Fibroblast of skin of back (primary cell): ENCODE measurements at places on chromosomes 7 and 10.
A peak's percentile ranks its signal among the peaks of the same experiment; 100 is the strongest.

GRCh38 chr10:57657164-57657765 is 610.4 kb downstream of the IPMK start:
- peak; percentile 36 for DNase-seq

GRCh38 chr7:101744588-101744987 is 72.8 kb upstream of the CUX1 start:
- DNase-seq, result no peak

DNA sequence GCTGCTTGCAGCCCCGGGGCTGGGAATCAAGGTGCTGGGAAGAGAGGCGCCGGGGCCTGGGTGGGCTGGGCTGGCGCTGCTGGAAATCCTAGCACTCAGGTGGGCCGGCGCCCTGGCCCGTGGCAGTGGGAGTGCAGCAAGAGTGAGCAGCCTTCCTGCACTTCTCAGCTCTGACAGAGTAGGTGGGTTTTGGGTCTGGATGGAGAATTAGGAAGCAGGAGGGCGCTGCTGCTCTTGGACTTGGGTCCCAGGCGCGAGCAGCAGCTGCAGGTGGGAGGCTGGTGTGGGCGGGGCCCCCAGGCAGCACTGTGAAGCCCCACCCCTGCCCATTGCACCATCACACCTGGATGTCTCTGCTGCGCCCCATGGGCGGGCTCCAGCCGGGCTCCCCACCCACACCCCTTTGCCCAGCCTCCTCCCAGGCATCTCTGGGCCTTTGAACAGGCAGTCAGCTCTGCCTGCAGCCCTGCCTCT is 6.0 kb downstream of the BRI3 start:
- no peak for DNase-seq

DNA sequence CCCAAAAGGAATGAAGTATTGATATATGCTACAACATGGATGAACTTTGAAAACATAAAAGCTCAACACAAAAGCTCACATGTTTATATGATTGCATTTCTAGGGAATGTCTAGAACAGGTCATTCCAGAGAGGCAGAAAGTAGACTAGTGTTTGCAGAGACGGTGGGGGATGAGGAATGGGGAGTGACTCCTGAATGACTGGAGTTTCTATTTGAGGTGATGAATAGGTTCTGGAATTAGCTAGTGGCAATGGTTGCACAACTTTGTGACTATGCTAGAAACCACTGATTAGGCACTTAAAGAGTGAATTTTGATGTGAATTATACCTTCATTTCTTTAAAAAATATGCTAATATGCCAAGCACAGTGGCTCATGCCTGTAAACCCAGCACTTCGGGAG is 6.9 kb downstream of the KPNA7 start:
- DNase-seq, result peak; percentile 66

GRCh38 chr10:5360318-5360915 is 4.3 kb upstream of the UCN3 start:
- no peak for DNase-seq

- DNase-seq, result no peak
These were observed 92.0 kb downstream of the DYNC2I1 start for GRCh38 chr7:158948376-158948775.

GRCh38 chr10:69492091-69492745 is 41.0 kb downstream of the TSPAN15 start:
- no peak for DNase-seq

DNA sequence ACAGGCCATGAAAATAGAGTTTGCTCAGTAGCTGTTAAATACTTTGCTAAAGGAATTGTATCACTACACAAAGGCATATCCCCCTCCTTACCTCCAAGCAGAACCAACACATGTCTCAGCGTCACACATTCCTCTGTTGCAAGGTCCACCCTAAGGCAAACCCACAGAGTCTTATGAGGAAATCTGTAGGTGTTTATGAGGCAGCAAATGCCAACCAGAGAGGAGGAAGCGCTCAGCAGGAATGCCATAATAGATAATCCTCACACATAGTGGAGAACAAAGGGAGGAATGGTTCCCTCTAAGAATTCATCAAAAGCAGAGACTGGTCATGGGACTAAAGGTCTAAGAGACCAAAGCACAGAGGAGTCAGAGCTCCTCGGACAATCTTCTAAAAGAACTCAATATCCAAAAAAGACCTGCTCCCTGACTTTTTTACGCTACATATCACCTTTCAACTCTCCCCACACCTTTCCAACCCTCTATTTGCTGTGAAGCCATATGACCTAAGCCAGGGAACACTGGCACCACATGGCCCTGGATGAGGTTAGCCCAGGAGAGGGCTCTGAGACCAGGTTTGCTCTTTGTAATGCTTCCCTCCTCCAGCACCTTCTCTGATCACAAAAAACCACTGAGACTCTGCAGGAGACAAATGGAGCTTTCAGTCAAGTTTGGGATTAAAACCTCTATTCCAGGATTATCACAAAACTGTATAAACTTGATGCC is 7.3 kb downstream of the SLC25A13 start:
- no peak for DNase-seq

- DNase-seq, result peak; percentile 17
These were observed 51.7 kb downstream of the ADRA2A start for GRCh38 chr10:111128331-111129180.

GRCh38 chr10:49367600-49367999 is 28.3 kb downstream of the DRGX start:
- peak; percentile 16 for DNase-seq

DNA sequence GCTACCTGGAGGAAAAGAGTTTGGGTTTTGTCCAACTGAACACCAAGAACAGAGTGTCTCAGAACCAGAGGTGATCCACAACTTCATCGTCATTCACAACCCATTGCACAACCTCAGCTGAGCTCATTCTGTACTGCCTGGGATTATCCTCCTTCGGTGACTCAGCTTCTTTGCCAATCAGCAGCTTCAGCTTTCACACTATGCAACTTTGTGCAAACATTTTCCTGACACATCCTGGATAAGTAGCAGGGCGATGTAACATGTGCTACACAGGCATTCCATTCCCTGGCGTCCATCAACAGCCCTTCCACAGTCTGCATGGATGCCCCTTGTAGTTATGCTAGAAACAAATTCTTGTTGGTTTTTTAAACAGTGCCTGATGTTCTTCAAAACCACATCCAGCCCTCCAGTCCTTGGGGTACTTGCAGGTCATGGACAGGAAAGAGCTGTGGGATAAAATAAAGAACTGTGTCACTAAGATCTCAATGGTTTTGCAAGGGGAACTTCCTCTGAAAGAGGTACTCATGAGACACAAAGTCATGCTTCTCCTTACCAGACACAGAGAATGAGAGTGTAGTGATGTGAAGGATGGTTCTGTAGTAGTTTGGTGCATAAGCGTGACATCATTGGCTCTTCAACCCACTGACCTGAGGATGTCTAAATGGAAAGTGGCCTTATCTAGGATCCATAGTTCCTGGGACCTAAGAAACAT is 478.5 kb downstream of the KIF20B start:
- DNase-seq, result peak; percentile 85

- DNase-seq, result no peak
These were observed 181.0 kb upstream of the RHOBTB1 start for GRCh38 chr10:61124756-61125530.

- DNase-seq, result no peak
These were observed 22.8 kb upstream of the PRKAG2 start for GRCh38 chr7:151899513-151900360.

DNA sequence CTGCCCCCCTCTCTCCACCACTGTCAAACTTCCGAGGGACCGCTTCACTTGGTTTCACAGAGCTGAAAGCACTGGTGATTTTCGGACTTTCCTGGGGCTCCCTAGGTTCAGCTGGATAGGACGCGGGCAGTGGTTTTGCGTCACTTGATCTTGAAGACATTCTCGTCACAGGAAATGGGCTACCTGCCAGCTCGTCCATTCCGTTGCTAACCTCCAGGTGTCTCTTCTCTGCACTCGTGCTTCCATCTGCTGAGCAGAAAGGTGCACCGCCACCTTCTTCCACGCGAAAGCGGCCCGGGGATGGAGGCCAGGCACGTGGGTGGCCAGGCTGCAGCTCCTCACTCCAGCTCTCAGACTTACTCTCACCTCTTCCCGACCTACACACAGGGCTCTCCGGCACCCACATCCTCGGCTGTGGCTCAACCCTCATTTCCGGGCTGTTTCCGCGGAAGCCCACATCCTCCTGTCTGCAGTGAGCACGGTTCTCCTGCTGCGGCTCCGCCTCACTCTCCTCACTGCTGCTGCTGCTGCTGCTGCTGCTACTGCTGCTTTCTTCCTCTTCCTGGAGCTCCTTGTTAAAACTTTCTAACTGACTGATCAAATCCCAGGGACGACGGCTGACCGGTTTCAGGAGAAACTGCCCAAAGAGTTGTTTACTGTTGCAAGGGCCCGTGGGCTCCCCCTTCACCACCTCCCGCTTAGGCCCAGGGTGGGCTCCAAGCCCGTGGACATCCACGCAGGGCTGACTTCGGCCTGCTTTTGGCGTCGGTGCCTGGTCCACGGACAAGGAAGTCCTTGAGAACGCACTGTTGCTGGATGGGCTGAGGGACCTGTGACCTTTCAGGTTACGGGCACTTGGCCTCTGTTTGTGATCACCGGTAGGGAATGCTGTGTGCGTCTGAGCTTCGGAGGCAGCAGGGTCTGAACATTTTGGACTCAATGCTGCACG is 32.1 kb downstream of the JCAD start:
- DNase-seq, result no peak

DNA sequence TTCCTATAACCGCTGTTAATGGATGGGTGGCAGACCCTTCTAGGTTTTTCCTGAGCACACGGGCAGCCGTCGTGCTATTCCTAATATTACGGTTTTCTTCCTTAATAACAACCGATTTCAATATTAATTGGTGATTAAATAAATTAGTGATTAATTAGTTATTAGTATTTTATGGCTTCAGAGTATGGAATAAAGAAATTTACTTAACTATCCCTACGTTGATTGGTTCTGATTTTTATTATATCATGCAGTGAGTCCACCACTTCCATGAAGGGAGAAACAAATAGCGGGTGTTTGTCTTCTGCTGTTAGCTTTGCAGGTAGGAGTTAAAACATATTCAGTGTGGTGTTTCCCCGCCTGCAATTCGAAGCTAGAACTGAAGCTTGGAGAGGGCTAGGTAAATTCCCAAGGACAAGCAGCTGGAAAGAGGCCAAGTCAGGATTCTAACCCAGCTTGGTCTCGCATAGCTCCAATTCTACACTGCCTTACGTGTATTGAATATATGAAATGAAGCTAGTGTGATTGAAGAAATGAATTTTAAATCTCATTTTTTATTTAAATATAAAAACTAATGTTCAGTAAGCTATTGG is 928 bp upstream of the CSTF2T start:
- DNase-seq, result peak; percentile 26

DNA sequence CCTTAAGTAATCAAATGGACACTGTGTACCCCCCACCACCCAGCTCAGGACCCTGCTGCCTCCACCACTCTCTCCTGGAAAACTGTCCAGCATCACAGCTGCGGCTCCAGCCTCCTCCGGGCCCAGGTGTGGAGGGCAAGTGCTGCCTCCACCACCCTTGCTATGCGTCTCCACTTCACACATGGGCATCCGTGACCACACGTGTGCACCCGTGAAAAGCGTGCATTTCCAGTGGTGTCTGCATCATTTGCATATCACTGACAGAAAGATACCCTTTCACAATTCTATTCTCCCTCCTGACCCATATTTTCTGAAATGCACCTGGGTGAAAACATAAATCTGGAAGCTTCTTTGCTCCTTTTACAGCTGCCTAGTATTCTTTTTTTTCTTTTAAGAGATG is 89.7 kb upstream of the PDGFA start:
- no peak for DNase-seq

DNA sequence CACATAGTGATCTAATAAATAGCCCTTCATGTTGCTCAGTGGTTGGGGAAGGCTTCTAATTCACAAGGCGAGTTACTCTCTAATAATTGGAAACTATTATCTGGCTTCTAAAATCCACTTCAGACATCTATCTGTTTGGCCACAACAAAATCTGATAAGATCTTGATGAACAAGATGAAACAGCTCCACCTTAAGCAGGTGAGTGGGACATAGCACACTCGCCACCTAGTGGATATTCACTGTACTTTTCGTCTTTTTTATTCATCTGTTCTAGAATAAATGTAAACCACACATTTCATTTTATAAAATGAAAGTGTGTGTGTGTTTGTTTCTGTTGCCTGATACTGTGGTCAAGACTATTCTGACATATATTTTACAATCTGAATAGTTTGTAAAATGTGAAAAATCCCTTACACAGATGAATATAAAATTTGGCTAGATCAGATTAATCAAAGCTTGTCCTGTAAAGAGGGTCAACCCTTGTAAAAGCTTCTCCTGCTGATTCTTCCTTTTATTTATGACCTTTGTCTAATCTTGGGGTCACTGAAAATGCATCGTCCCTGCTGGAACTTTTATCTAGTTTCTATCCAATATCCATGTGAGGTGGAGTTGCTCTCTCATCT is 26.5 kb upstream of the CNTNAP2 start:
- peak; percentile 22 for DNase-seq

- DNase-seq, result no peak
These were observed 76.8 kb downstream of the DIP2C start for GRCh38 chr10:612696-613095.

- DNase-seq, result no peak
These were observed 89.3 kb downstream of the DNMBP start for GRCh38 chr10:99920486-99920885.

DNA sequence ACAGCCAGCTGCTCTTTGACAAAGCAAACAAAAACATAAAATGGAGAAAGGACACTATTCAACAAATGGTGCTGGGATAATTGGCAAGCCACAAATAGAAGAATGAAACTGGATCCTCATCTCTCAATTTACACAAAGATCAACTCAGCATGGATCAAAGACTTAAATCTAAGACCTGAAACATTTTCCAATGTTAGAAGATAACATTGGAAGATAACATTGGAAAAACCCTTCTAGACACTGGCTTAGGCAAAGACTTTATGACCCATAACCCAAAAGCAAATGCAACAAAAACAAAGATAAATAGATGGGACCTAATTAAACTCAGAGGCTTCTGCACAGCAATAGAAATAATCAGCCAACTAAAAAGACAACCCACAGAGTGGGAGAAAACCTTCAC is 425.7 kb upstream of the SEMA3D start:
- no peak for DNase-seq

- DNase-seq, result peak; percentile 44
These were observed 110.4 kb downstream of the TCF7L2 start for GRCh38 chr10:113060201-113061053.

DNA sequence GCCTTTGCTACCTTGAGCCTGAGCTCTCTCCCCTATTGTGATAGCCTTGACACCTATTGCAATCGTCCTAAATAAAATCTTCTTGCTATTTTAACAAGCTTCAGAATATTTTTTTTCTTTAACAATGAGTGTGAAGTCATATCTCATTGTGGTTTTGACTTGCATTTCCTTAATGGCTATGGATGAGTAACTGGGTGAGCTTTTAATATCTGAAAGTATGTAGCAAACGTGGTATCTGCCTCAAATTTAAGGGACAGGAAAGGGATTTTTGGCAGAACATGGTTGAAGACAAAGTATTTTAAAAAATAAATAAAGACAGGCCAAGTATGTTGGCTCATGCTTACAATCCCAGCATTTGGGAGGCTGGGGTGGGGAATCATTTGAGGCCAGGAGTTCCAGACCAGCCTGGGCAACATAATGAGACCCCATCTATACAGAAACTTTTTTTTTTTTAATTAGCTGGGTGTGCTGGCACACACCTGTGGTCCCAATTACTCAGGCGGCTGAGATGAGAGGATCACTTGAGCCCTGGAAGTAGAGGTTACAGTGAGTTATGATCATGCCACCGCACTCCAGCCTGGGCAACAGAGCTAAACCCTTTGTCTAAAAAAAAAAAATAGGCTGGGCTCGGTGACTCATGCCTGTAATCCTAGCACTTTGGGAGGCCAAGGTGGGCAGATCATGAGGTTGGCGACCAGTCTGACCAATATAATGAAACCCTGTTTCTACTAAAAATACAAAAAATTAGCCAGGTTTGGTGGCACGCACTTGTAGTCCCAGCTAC is 319.3 kb upstream of the NRP1 start:
- peak; percentile 90 for DNase-seq

GRCh38 chr7:50812841-50813475 is 30.3 kb upstream of the GRB10 start:
- peak; percentile 87 for DNase-seq
